ENCODE measurements at places on chromosomes 2 and 18.
A peak's percentile ranks its signal among the peaks of the same experiment; 100 is the strongest.

DNA sequence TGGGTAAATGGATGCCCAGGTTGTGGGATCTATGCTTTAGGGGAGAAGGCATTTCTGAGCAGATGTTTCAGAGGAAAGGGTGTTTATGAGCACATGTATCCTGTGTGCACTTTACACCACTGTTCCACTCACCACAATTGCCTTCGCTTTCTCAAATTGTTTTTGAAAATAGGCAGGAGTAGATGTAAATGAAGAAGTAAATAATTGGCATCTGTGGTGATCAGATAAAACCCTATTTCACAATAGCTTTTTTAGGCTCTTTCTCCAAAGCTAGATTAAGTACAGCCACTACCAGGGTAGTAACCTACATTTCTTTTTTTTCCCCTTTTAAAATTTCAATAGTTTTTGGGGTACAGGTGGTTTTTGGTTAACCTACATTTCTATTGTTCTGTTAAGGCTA is 40.6 kb downstream of the TMEM178A start:
- no peak for DNase-seq

DNA sequence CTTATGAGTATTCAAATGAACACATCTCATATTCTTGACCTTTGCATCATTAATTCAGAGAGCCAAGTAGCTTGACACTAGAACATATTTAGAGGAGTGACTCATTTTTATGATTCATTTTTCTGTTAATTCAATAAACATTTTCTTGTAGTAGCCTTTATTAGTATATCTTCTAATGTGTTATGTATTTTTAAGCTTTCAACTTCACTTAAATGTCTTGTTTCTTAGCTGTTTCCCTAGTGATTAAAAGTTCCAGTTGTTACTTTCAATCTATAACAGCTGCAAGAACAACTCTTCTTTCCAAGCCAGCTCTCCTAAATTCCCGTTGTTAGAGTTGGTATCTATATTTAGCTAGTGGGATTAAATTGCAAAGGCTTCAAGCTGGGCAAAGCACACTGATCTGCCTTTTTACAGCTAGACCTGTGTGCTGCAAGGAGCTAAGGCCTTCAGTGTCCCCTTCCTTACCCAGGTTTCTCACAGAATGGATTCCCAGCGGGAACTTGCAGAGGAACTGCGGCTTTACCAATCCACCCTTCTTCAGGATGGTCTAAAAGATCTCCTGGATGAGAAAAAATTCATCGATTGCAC is at the start of gene KLHL41:
Gene KLHL41 (plus strand): TSS at position 405 of the 588 bp plus-strand sequence. CDS start 77 bp downstream, at position 482.
- DNase-seq, result no peak

DNA sequence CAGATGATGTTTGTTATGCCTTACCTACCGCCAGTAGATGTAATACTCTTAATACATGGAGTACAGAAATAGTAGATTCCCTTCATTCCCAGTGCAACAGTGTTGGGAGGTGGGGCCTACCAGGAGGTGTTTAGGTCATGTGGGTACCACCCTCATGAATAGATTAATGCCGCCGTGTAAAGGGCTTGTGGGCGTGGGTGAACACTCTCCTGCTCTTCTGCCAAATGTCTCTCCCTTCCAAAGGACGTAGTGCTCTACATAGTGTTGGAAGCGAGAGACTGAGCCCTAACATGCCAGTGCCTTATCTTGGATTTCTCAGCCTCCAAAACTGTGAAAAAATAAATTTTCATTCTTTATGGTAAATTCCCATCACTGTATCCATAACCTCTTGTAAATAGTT is 30.1 kb downstream of the PLEKHA3 start:
- no peak for DNase-seq

DNA sequence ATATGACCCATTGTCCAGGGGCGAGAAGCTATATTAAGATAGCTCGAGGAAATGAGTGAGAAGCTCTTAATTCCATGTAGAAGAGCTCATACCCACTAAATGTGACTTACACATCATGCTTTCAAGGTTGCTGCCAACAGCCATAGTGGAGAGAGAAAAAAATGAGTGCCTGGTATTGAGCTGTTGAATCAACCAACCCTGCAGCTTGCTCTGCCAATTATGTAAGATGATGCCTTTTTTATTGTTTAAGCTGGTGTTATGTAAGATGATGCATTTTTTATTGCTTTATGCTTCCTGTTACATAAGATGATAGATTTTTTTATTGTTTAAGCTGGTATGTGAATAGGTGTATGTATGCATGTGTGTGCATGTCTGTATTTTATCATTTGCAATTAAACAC is 228.2 kb downstream of the CCDC178 start:
- no peak for DNase-seq

GRCh38 chr2:204268458-204268857 is 276.8 kb upstream of the PARD3B start:
- no peak for DNase-seq

GRCh38 chr2:197911667-197912066 is 107.3 kb downstream of the PLCL1 start:
- DNase-seq, result no peak

DNA sequence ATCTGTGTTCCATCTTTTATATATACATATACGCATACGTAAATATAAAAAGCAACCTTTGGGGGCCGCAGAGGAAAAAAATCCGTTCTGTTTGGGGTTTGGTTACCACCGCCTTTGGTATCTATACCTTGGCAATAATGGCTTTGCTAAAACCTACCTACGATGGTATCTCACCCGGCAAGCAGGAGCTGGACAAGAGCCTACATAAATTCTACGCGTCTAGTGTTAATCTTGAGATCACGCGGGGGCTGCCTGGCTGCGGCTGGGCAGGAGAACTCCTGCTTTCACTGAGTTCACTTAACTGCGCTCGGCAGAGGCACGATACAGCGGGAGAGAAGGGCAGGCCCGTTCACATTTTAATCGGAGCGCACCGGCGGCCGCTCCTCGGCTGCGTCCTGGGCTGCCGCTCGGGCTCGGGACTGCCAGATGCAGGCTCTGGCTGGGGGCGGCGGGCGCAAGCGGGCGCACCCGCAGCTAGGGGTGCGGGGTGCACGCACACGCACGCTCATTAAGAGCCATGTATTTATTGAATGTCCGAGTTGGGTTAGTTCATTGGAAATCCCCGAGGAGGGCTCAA is 1.7 kb upstream of the POU3F3 start:
- no peak for DNase-seq

DNA sequence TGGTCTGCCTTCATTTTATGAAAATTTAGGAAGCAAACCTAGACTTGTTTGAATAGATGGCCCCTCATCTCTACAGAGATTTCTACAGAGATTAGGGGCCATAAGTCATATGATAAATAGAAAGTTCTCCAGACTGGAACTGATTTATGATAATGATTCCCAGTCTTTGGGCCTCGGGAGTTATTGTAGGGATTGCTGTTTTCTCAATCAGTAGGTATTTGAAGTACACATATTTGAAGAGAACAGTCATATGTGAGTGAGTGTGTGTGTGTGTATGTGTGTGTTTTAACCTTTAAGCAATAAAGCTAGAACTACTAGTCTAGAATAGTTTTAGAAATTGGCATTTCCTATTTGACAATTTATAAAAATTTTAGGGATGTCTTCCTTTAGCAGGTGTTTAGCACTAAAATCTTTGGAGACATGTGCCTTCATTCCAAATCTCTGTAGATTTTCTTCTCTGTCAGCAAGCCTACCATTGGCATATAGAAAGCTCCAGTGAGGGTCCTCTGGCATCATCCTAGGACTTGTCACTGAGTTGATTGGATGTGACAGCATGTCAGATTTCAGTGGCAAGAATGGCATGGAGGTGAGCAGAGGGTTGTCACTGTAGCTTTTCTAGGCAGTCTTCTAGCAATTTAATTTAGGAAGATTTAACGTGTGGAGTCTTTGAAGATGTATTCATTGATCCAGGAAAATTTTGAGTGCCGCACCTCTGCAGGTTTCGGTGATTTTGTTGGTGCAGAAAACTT is 71.2 kb downstream of the MYO1B start:
- DNase-seq, result no peak

DNA sequence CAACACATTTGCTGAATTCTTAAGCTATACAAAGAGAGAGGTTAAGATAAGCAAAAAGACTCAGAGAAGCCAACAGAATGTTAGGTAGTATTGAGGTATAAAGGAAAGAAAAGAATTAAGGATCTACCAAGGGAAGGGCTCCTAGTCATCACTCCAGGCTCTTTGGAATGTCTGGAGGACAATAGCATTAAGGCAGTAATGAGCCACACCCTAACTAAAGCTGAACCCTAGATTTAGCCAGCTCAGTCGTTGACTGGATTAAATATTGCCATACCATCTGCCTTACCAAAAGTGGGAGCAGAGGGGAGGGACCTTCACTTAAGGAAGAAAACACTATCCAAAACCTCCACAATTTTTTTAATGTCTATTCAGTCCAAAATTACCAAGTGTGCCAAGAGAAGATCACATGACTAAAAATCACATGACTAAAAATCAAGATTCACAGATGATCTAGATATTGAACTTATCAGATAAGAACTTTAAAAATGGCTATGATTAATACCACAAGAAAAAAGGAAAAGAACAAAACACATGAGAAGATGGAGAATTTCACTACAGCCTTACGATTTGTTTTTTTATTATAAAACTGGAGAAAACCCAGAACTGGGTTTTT is 59.7 kb downstream of the EXOC6B start:
- DNase-seq, result no peak

DNA sequence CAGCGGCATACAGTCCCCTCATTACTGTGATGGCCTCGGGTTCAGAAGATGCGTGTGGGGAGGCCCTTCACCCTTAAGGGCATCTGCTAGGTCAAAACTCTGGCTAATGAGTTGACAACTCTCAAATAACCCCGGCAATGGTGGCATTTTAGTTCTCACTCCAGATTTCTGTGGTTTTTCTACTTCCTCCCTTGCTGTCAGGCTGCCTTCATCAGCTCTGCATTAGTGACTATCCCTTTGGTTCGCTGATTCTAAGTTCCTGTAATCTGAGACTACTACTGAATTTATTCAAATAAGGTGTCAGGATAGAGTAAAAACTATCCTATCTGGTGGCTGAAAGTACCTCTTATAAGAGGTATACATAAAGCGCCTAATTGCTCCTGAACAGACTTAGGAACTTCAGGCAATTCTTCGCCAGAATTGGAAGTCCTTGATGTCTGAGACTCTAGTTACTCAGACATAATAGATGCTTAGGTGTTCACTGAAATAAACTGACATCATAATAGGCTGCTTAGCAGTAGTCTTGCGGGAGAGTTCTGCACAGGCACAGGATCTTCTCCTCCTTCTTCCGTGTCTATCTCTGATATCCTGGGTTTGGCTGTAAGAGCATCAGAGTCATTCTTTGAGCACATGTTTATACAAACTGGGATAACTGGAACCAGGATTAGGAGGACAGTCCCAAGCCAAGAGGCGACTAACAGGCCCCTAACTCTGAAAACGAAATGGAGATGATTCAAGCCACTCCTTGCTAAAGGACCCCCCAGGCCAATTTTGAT is 194.5 kb downstream of the DNER start:
- no peak for DNase-seq

DNA sequence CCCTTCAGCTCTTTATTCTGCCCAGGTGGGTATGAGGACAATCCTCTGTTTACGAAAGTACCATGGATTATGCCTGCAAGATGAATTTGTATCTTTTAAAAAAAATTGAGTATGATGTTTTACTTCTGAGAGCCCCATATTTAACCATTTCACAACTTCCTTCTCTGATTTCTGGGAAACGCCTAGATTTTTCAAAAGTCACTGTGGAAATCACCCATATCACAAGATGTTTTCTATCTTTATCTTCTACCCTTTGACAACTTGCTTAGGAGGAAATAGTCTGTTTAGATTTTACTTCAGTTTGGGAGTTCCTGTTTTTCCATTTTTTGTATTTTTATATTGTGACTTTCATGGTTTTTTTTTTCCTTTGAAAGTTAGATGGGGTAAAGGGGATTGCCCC is 53.0 kb downstream of the ICOS start:
- no peak for DNase-seq

- no peak for DNase-seq
Observed at GRCh38 chr18:78647018-78647417, 332.6 kb upstream of the SALL3 start.

- no peak for DNase-seq
Observed at GRCh38 chr18:26471027-26471426, 77.3 kb downstream of the KCTD1 start.

DNA sequence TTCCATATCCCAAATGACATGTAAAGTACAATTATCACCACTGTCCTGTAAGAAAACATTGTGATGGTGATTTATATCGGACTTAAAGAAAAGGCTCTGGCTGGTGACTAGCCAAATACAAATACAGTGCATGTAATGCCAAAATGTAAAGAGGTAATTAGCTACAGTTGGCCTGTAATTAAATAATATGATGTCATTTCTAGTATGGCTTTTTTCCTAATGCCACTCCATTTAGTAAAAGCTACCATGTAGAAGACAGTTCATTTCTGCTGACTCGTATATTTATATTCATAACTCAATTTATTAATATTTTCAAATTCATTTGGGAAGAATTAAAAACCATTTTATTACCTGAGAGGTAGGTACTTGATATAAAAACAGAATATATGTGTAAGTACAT is 815.7 kb downstream of the ERBB4 start:
- DNase-seq, result no peak

GRCh38 chr18:45688833-45689232 is 35.1 kb upstream of the SLC14A1 start:
- DNase-seq, result no peak

DNA sequence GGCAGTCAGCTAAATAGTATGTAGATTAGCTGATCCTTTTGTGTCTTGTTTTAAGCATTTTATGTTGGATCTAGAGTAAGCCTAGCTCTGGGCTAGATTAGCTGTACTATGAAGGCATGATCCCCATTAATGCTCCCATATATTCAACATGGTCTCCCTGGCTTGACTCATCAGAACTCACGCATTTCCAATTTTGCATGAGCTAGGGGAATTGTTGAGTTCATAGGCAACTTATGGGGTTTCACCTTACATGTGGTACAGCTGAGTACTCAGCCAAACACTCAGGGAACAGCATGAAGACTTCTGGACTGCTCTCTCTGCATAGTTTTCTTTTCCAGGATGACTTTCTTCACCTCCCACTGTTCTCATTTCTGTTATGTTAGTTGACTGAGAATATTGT is 248.2 kb downstream of the TMX3 start:
- DNase-seq, result no peak

- peak; percentile 29 for DNase-seq
Observed at GRCh38 chr2:100242891-100243619, 79.2 kb downstream of the LONRF2 start.

DNA sequence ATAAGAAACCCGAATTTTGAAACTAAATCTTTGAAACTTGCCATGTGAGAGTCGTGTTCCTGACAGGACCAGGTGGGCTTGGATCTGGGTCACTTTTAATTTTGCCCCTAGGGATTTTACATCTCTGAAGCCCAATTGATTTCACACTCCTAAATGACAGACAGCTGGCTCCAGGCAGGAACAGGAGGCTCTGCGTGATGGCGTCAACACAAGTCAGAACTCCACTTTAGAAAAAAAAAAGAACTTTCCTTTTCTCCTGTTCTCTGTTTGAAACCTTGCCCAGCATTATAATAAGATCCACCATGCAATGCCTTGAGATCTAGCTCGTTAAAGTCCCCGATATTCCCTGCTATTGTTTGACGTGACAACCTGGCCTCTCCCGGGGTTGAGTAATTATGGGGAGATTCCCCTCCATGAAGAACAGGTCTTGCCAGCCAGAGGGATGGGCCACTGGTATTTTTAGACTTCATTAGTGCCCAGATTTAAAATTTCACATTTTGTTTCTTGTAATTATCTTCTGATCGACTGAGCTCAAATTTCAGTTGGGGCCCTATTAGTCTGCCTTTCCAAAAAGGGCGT is 260.3 kb downstream of the KLHL29 start:
- DNase-seq, result no peak

- DNase-seq, result no peak
Observed at GRCh38 chr18:22933966-22934423, 867 bp downstream of the RBBP8 start.
